H54 (cell line): ENCODE measurements at places on chromosomes 3 and 15.

GRCh38 chr3:179651687-179652446 is 973 bp upstream of the USP13 start:
- no peak for DNase-seq

DNA sequence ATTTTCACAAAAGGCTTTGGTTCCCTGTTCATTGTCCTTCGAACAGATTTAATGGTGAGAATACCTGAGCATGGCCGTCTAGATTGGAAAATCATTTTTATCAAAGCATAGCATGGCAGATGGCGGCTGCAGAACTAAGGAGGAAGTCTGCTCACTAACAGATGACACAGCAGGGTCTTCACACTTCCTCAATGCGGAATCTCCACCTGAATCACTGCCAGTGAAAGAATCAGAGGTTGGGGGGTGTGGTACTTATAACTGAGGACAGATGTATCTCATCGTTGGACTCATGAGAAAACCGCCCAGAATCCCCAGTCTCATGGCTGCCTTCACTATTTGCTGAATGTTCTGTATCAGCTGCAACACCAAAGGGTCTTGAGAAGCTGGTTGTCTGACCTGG is 31.6 kb upstream of the PYGO1 start:
- no peak for DNase-seq

GRCh38 chr15:92417716-92418115 is 24.0 kb downstream of the ST8SIA2 start:
- no peak for DNase-seq

DNA sequence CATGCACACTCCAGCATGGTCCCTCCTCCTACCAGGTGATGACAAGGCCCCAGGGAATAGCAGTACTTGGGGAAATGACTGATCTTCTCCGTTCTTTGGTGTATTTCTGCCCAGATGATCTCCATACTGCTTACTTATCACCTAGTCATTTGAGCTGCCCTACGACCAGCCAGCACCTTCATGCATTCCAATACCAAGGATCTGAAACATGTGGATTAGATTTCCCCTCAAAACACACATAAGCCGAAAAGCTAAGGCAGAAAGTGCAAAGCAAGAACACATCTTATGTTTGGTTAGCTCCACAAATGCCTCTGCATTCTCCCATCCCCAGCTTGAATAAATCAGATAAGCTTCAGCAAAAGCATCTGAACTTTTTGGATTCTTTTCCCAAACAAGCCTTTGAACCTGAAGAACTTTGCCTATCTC is 64.8 kb upstream of the BCL6 start:
- no peak for DNase-seq

DNA sequence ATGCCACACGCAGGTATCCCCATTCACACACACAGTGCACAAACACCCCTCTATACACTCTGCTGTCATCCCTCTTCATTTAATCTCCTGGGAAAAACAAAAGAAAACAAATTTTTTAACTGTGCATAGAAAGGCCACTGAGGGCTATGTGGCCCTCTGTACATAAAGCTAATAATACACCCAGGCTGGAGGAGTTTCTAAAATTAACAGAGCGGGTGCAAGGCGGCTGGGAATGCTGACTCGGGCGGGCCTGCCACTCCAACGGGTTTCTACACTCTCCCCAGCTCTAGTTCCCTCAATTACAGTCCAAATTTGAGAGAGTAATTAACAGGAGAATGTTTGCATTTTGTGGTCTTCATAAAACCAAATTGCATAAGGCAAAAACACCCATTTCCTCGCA is 23.1 kb downstream of the HCN4 start:
- DNase-seq: no peak

DNA sequence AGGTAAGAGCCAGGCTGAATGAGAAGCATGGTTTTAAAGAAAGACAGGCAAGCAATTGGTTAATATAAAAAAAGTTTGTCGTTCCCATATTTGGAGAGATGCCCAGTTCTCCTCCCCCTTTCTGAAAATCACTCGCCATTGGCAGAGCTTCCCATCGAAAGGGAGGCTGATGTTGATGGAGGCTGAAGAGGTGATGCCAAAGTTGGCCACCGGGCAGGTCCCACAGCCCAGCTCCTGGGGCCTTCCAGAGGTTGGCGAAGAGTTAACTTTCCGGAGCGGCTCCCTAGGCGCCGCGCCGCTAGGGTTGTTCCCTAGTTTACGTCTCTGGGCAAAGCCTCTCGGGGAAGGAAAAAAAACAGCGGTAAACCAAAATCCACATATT is 793 bp downstream of the PCOLCE2 start:
- DNase-seq: peak; percentile 64

DNA sequence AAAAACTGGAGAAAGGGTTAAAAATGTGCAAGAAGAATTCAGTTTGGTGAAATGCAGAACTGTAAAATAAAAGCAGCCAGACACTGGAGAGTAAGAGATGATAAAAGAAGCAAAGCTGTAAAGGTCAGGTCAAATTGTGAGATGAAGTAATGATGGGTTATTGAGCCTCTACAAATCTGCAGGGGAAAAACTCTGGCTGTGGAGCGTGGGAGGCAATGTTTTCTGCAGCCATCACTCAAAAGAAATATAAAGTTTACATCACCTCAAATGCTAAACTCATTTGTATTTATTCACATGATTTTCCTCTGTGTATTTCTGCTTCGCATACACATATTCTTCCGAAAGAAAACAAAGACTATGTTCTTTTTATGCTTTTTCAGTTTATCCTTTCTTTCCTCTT is 158.8 kb upstream of the GPR149 start:
- DNase-seq: no peak

DNA sequence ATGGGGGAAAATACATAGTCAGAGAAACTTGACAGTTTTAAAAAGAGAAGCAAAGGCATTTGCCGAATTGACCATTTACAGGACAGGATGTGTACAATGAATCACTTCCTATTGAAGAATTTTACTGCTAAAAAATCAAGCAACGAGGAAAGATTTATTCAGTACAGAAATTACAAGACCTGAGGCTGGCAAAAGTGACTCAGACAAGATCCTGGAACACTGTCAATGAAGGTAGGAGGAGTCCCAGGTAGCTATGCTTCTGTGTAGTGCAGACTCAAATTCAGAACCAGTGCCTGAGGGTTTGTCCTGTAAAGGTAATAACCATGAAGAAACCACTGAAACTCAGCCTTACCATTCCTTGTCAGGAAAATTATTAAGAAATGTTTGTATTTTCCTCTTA is 120.9 kb downstream of the ZMAT3 start:
- DNase-seq: no peak

DNA sequence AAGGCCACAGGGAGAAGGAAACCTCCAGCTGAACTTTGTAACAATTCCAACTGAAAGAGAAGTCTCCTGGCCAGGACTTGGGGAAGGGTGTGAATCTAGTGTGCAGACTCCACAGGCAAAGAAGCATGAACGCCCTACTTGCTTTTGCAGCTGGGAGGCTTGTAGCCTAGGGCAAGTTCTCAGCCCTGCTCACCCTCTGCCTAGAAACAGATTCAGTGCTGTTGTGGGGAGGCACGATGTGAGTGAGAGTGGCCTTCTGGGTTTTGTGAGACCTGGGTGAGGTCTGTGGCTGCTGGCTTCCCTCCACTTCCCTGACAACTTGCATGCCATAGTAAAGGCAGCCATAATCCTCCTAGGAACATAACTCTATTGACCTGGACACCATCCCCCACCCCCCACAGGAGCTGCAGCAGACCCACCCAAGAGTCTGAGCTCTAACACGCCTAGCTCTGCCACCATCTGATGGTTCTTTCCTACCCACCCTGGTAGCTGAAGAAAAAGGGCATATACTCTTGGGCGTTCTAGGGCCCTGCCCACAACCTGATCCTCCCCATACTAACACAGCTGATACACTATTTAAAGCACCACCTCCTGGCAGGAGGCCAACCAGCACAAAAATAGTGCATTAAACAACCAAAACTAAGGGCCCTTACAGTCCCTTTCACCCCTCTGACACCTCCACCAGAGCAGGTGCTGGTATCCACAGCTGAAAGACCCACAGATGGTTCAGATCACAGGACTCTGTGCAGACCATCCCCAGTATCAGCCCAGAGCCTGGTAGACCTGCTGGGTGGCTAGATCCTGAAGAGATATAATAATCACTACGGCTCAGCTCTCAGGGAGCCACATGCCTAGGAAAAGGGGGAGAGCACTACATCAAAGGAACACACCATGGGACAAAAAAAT is 426.5 kb downstream of the IGSF11 start:
- no peak for DNase-seq

GRCh38 chr3:189593581-189593980 is 37.6 kb upstream of the TP63 start:
- no peak for DNase-seq

DNA sequence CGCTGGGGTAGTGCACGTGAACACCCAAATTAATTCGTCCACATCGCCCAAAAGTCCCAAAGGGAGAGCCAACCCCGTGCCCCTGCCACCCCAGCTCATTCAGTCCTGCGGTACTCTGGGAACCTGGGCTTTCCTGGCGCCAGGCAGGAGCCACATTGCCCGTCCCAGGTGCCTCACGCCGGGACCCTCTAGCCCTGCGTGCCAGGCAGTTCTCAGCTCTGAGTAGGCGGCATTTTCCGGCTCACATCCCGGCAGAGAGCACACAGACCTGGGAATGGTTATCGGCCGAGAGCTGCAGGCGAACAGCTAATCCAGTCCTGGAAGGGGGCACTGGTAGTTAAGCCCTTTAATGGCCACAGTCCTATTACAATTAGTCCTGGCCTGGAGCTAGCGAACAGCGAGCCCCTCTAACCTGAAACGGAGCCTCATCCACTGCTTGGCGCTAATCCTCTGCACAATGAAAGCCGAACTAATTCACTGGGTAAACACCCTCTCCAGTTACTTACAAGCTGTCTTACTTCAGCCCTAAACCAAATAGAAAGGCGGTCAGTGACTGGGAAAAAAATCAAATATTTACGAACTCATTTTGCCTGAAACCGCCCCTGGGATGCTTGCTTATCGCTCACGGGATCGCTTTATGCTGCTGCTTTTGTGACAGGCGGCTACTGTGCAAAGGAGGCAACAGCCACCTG is 254.6 kb upstream of the SOX14 start:
- DNase-seq: no peak

DNA sequence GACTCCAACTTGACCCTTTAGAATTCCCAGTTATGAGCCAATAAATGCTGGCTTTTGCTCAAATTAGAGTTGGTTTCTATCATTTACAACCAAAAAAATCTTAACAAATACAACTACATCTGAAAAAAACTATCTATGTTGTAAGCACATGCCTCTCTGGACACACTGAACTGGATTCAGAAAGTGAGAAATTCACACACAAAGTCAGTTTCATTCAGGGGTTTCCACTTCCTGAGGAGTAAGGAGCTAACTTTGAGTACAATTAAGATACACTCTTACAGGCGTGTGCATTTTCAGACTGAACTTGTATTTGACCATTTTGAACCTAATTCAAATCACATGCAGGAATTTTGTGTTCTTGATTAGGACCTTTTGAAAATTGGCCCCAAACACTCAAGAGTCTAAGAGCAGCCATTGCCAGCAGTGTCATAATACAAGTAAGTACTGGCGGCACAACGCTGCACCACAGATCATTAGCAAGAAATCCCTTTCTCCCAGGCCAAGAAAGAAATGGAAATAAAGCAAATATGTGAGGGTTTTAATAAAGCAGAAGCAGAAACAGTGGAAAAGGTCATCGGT is 31.2 kb downstream of the LINS1 start:
- no peak for DNase-seq

DNA sequence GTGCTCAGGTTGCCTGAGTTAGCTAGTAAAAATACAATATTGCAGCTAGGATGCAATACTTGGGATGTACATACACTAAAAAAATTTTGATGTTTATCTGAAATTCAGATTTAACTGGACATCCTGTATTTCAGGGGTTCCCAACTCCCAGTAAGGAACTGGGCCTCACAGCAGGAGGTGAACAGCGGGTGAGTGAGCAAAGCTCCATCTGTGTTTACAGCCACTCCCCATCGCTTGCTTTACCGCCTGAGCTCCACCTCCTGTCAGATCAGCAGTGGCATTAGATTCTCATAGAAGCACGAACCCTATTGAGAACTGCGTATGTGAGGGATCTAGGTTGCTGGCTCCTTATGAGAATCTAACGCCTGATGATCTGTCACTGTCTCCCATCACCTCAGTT is 285.1 kb upstream of the PROK2 start:
- no peak for DNase-seq

- DNase-seq: no peak
Measured at GRCh38 chr3:30843877-30844276, 50.6 kb downstream of the GADL1 start.

- DNase-seq: no peak
Measured at GRCh38 chr3:152213203-152213602, 55.5 kb upstream of the MBNL1 start.
